B cell (primary cell): ENCODE measurements at places on chromosomes 5 and 9.

GRCh38 chr5:83871533-83872395 lies 151.1 kb upstream of the HAPLN1 start:
- H3K4me1 ChIP-seq: no peaks in the 10 kb centered on the region
- H3K4me3 ChIP-seq: no peak overlapping the region
- DNase-seq: no peak
- no peak overlapping the region for H3K27ac ChIP-seq
- no peaks in the 10 kb centered on the region for H3K36me3 ChIP-seq

GRCh38 chr9:18124760-18125159 lies 349.2 kb upstream of the ADAMTSL1 start:
- H3K36me3 ChIP-seq: no peaks in the 10 kb centered on the region
- no peaks in the 10 kb centered on the region for H3K27me3 ChIP-seq
- H3K4me1 ChIP-seq: no peaks in the 10 kb centered on the region
- no peak for DNase-seq
- H3K27ac ChIP-seq: no peak overlapping the region

DNA sequence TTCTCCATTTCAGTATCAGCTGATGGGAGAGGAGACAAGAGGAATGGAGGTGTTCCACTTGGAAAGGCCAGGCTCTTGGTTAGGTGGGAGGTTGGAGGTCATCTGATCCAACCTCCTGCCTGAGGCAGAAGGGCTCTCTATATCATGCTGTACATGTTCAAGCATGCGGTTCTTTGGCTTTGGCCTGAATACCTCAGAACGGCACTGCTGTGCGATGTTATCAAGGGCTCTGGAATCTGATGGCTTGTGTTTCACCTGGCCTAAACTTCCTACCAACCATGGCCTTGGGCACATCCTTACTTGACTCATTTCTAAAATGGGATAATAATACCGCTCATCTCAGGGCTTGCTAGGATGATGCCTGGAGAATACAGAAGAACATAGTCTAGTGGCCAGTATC lies 90.1 kb upstream of the FAM169A start:
- H3K27me3 ChIP-seq: no peaks in the 10 kb centered on the region
- H3K27ac ChIP-seq: no peak overlapping the region
- H3K36me3 ChIP-seq: no peaks in the 10 kb centered on the region
- H3K4me3 ChIP-seq: no peak overlapping the region
- no peak for DNase-seq

DNA sequence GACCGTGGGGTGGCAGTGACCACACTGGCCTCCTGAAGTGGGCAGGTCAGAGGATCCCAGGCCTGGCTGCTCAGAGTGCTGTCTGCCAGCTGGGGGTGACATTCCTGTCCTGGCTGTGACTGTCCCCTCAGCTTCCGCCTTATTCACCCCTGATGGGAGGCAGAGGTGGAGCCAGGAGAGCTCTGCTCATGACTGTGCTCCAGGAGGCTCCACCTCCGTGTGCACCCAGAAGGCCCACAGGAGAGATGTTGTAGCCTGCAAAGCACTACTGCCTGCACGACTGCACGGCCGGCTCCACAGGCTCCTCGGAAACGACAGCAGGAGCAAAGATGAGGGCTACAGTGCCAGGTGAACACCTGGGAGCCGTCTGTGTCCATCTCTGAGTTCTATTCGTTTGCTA lies 60.9 kb downstream of the ROPN1L start:
- no peaks in the 10 kb centered on the region for H3K27me3 ChIP-seq
- H3K4me3 ChIP-seq: no peak overlapping the region
- H3K4me1 ChIP-seq: peaks cover 15% of the 10 kb centered on the region
- H3K36me3 ChIP-seq: no peaks in the 10 kb centered on the region
- DNase-seq: no peak

GRCh38 chr9:8484597-8485191 lies 685.1 kb upstream of the DMAC1 start:
- peaks cover 8% of the 10 kb centered on the region for H3K4me1 ChIP-seq
- H3K4me3 ChIP-seq: no peak overlapping the region
- no peak overlapping the region for H3K27ac ChIP-seq
- H3K27me3 ChIP-seq: no peaks in the 10 kb centered on the region
- no peak for DNase-seq
- no peaks in the 10 kb centered on the region for H3K36me3 ChIP-seq
